ENCODE measurements at places on chromosomes 13 and 19. TPM values are rescaled to one million over a fixed set of nuclear protein-coding genes. Genes with fewer than 3 reads are reported as not detected.

The PSPN gene
- polyA plus RNA-seq, result 0.54 TPM

The PABPC3 gene
- polyA plus RNA-seq, result 0.09 TPM

DNA sequence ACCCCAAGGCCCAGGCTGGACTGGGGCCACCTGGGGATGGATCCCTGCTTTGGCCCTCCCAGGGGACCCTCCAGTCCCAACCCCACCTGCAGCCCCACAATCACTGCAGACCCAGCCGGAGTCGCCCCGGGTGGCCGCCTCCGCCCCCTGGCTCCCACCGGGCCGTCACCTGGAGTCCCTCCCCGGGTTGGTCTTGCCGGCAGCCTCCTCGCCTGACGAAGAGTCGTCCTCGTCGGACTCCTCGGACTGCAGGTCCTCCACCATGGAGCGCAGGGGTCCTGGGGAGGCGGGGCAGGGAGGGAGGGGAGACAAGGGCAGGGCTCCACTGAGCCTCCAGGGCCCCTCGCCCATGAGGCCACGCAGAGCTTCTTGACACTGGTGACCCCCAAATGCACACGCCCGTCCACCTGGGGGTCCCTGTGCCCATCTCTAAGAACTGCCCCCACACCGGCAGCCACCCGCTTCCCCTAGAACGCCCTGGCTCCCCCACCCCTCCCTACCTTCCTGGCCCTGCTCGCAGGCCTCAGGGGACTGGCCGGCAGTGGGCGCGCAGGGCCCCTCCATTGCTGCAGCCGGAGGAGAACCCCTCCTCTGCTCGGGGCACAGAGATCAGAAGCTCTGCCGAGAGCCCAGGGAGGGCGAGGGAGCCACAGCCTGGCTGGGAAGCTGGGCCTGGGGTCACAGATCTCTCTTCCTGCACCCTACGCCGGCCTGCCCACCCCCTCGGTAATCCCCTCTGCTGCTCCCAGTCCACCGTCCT lies 63.4 kb downstream of the MLLT1 start:
- H3K36me3 ChIP-seq, result peaks cover 8% of the 10 kb centered on the region
- no peak for DNase-seq
- H3K27me3 ChIP-seq, result no peaks in the 10 kb centered on the region
- peaks cover 4% of the 10 kb centered on the region for H3K4me1 ChIP-seq
- no peak overlapping the region for H3K4me3 ChIP-seq

DNA sequence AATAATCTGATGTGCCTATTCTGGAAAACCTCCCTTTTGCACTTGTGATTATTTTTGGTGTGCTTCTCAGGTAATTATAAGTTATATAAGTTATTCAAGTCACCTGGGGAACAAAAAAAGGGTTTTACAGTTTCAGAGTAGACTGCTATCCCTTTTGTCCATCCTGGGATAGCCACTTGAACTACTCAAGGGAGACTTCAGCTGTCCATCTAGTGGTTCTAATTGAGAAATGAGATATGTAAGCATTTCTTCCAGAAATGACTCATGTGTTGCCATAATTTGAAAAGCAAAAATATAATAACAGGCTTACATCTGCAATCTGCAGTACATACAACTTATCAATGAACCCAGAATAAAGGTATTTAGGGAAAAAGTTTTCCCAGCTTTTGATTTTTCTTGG lies 20.4 kb downstream of the UBL3 start:
- peaks cover 22% of the 10 kb centered on the region for H3K4me1 ChIP-seq

DNA sequence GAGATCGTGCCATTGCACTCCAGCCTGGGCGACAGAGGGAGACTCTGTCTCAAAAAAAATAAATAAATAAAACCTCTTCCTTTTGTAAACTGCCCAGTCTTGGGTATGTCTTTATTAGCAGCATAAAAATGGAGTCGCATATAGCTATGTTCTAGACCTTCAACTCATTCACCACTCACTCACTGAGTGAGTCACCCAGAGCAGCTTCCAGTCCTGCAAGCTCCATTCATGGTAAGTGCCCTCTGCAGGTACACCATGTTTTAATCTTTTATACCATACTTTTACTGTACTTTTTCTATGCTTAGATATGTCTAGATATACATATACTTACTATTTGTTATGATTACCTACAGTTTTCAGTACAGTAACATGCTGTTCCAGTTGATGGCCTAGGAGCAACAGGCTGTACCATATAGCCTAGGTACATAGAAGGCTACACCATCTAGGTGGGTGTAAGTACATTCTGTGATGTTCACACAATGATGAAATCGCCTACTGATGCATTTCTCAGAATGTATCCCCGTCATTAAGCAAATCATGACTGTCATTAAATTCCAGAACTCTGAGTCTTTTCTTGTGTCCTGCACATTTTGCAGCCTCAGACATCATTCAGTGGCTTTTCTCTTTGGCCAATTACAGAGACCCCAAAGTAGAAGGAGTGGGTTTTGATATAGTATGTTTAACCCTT lies 13.7 kb upstream of the FARP1 start:
- H3K27me3 ChIP-seq, result peaks cover 4% of the 10 kb centered on the region
- no peaks in the 10 kb centered on the region for H3K36me3 ChIP-seq
- no peak overlapping the region for H3K27ac ChIP-seq
- H3K4me1 ChIP-seq, result peaks cover 4% of the 10 kb centered on the region
- H3K4me3 ChIP-seq, result no peak overlapping the region
- no peak for DNase-seq
